Epithelial cell of proximal tubule (primary cell): ENCODE measurements at places on chromosomes 7 and 10. TPM values are rescaled to one million over a fixed set of nuclear protein-coding genes. Genes with fewer than 3 reads are reported as not detected.

DNA sequence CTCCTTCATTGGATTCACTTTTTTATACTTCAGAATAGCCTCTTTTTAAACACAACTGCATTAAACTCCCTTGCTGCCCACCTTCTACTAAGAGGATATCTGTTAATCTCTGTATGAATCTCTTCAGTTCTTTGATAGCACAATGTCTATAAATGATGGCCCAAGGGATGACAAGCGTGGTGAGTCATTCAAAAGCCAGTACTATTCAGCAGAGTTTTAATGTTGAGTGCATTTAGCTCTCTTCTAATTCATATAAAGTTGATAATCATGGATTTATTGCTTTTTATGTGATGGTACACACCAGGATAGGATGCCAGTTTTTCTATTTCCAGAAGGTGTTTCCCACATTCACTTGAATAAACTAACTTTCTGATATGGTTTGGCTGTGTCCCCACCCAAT lies 57.4 kb upstream of the HECTD2 start:
- DNase-seq, result no peak

DNA sequence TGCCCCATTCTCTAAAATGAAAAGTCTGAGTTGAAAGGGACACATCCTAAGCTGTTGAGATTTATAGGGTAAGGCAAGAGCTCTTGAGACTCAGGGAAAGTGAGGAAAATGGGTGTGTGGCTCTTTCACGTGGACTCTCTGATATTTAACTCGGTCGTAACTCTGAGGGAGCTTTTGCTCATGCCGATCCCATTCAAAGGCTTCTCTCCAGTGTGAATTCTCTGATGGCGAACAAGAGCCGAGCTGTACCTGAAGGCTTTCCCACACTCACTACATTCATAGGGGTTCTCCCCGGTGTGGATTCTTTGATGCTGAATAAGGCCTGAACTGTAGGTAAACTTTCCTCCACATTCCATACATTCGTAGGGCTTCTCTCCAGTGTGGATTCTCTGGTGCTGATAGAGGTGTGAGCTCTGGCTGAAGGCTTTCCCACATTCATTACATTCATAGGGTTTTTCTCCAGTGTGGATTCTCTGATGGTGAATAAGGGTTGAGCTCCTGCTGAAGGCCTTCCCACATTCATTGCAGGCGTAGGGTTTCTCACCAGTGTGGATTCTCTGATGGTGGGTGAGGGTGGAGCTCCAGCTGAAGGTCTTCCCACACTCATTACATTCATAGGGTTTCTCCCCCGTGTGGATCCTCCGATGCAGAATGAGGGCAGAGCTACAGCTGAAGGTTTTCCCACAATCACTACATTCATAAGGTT lies 10.4 kb downstream of the ZNF3 start:
- DNase-seq, result no peak

GRCh38 chr7:94069162-94069739 lies 65.1 kb upstream of the BET1 start:
- no peak for DNase-seq

DNA sequence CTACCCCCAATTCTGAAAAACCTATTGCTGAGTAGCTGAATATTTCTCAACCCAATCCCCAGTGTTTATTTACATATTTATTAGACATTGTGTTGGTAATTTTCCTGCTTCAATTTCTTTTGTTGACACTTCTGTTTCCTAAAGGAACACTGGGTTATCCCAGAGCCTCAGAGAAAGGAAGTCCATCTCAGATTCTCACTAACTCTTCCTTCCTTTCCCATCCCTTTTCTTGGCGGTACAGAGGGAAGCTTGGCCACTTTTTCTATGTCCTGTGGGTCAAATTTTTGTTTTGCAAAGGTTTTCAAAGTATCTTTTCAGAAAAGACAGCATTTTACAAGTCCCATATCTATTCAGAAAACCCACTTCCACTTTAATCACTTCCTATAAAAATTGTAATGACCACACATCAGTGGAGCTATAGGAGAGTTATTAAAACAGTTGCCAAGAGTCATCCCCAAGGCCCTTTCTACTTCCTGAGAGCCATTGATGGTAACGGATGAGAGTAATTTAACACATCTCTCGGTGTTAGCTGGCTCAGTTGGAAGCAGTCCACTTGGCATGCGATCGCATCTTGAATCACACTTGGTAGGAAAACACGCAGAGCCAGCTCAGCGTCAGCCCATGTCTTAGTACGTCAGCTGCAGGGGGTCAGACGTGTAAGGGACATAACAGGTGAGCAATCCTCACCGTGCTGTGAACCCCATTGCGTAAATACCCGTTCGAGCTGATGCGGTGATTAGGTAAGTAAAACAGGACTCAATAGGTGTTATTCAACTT lies 231.1 kb upstream of the ADARB2 start:
- no peak for DNase-seq

DNA sequence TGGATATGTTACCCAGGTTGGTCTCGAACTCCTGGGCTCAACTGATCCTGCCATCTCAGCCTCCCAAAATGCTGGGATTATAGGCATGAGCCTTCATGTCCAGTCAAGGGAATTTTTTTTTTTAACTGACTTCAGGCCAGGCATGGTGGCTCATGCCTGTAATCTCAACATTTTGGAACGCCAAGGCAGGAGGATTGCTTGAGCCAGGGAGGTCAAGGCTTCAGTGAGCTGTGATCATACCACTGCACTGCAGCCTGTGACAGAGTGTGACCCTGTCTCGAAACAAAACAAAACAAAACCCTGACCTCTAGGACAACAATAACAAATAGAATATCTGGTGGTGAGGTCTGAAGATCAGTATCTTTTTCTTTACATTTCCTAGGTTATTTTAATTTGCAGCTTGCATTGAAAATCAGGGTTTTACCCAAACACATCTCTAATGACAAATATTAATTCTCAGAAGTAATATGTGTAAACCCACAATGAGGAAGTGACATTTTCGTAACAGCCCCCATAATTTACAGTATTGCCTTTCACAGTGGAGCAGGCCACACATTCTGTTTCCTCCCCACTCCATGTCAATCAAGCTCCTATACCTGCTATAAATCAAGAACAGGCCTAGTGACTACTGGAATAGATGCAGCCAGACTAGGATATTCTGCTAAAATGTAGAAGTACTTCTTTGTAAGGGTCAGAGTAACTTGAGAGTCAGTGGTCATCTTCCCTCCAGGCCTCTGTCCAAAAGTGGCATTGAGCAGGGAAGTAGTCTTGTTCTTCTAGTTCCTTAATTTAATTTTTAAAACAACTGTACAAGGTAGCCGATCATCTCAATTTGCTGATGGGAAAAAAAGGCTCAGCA lies 43.3 kb upstream of the ECHDC3 start:
- no peak for DNase-seq

- peak; percentile 95 for DNase-seq
Observed at GRCh38 chr10:110356628-110357245, 52.0 kb upstream of the SMNDC1 start.

DNA sequence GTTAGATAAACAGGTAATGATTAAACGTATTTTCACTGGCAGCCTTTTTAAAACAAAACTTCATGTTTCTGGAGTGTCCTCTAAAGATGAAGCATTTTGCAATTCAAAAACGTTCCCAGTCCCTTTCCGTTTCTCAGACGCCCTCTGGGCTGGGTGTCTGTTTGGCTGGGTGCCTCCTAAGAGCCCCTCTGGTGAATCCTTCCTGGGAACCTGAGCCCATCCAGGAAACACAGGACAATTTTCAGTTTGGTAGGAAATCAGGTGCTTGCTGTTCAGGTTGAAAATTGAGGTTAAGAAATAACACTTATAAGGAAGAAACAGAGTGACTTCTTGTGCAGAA lies 76.7 kb downstream of the CHN2 start:
- no peak for DNase-seq

DNA sequence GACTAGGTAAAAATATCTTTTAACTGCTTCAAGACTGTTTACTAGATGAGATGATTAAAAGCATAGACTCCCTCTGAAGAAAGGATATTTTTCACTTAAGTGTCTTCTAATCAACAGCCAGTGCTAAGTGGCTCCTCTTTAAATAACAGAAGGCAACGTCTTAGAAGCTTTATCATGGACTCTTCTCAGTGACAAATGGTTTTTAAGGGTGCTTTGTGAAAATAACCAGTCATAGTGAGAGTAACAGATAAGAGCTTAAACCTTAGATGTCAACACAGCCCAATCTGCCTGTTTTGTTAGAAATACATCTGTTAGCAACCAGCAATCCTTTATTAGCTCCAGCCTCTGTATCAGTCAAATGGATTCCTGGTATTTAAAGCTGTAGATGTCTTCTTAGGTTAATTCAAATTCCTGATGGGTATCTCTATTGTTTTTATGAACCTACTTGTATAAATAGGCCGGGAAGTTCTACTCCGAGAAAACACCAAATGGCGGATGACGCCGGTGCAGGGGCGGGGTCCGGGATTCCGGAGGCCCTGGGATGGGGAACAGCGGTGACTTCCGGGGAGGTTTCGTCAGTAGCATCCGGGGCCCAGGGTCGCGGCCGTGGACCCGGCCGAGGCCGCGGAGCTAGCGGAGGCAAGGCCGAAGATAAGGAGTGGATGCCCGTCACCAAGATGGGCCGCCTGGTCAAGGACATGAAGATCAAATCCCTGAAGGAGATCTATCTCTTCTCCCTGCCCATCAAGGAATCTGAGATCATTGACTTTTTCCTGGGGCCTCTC lies 285.4 kb downstream of the GPR37 start:
- DNase-seq, result no peak

DNA sequence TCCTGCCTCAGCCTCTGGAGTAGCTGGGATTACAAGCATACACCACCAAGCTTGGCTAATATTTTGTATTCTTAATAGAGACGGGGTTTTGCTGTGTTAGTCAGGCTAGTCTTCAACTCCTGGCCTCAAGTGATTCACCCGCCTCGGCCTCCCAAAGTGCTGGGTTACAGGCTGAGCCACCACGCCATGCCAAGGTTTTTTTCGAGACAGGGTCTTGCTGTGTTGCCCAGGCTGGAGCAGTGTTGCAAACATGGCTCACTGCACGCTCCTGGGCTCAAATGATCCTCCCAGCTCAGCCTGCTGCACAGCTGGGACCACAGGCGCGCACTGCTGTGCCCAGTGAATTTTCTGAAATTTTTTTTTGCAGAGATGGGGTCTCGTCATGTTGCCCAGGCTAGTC lies 3.3 kb upstream of the SEC31B start:
- DNase-seq, result no peak

The LIPN gene
- not detected in 2 replicates for total RNA-seq

The ZNF853 gene
- 5.6 and 9.9 TPM in 2 replicates for total RNA-seq

The TRPV5 gene
- not detected in 2 replicates for total RNA-seq

- DNase-seq, result no peak
Observed at GRCh38 chr10:12448729-12449391, 99.5 kb downstream of the CAMK1D start.

DNA sequence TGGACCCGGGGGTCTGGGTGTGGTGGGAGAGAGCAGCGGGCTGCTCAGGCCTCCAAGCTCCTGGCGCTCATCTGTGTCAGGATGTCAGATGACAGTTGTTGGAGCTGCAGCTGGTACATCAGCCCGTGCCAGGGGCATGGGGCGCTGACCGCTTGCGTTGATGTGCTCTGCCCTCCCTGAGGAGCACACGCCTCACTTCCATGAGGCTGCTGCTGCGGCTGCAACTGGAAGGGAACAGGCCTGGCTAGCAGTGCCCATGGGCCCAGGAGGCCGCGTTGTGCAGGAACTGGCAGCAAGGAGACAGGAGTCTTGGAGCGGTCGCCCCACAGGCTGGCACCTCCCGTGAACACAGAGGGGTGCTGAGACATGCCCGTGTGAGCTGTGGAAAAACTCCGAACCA lies 361.3 kb upstream of the MKI67 start:
- DNase-seq, result no peak

The WIPF3 gene
- total RNA-seq, result 0.23 and 0.36 TPM in 2 replicates

GRCh38 chr10:112214298-112214926 lies 30.8 kb upstream of the GPAM start:
- no peak for DNase-seq

DNA sequence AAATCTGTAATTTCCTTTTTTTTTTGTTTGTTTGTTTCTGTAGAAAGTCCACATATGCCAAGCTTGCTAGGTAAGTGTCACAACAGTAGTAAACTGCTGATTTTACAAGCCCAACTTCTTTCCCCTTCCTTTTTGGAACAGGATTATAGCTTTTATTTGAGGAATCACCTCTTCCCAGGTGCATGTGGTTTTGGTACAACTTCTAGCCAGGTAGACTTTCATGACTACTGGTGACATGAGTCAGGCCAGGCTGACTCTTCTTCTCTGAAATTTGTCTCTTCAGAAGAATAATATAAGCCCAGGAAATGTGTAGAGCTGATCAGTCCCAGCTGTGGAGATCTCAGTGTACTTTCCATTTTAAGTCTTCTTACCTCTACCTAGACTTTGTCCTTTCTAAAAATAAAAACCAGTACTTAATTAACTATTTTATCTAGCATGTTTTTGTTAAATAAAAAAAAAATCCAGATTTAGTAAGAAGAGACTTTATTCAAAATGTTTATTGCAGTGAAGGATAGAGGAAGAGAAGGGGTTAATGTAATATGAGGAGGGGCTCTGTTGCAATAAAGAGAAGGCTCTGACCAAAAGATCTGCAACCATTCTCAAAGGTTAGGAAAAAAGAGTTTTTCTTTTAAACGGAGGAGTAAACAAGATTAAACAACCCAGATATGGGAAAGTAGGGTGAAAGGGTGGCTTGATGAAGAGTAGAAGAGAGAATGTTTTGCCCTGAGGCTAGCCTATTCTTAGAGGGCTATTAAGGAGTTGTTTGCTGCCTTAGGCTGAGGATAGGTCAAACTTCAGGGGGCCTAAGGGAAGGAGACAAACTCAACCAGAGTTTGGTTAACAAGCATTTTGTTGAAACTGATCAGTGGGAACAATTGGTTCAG lies 664.2 kb downstream of the SORCS1 start:
- DNase-seq, result no peak

- no peak for DNase-seq
Observed at GRCh38 chr7:2358968-2359527, 4.4 kb downstream of the EIF3B start.

The TMEM270 gene
- total RNA-seq, result not detected in 2 replicates

The FGFR2 gene
- 1.6 and 3.1 TPM in 2 replicates for total RNA-seq

DNA sequence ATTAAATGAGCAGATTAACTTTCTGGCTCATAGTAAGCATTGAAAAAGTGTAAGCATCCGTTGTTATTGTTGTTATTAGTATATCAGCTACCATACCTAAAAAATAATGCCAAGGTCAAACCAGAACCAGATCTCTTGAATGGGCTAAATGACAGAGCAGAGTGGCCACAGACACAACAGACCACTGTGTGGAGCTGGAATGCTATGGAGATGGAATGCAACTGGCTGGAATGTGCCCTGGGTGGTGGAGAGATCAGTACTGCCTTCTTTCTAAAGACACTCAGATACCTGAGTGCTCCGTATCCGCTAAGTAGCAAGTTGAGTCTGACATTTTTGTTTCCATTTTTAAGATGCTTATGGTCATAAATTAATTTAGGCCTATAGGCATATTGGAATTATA lies 20.5 kb upstream of the DNAJB12 start:
- no peak for DNase-seq

- DNase-seq, result no peak
Observed at GRCh38 chr7:26376175-26376917, 84.7 kb downstream of the SNX10 start.

The TET1 gene
- 0.52 and 1.0 TPM in 2 replicates for total RNA-seq
